ENCODE measurements at places on chromosomes 3 and 15. TPM values are rescaled to one million over a fixed set of nuclear protein-coding genes. Genes with fewer than 3 reads are reported as not detected.

GRCh38 chr15:93422476-93422875, 333.5 kb upstream of the RGMA start:
- no peak overlapping the region for H3K4me3 ChIP-seq
- H3K4me1 ChIP-seq = no peaks in the 10 kb centered on the region
- no peaks in the 10 kb centered on the region for H3K27me3 ChIP-seq
- no peaks in the 10 kb centered on the region for H3K36me3 ChIP-seq
- DNase-seq = no peak

GRCh38 chr3:166783206-166783605, 596.9 kb downstream of the ZBBX start:
- H3K4me3 ChIP-seq = no peak overlapping the region
- no peak for DNase-seq
- H3K27ac ChIP-seq = no peak overlapping the region
- no peaks in the 10 kb centered on the region for H3K27me3 ChIP-seq

GRCh38 chr3:50163572-50164455, 8.7 kb downstream of the SEMA3F start:
- no peak overlapping the region for H3K27ac ChIP-seq
- no peaks in the 10 kb centered on the region for H3K36me3 ChIP-seq
- H3K4me1 ChIP-seq = no peaks in the 10 kb centered on the region
- H3K27me3 ChIP-seq = peaks cover 1% of the 10 kb centered on the region
- H3K4me3 ChIP-seq = no peak overlapping the region

DNA sequence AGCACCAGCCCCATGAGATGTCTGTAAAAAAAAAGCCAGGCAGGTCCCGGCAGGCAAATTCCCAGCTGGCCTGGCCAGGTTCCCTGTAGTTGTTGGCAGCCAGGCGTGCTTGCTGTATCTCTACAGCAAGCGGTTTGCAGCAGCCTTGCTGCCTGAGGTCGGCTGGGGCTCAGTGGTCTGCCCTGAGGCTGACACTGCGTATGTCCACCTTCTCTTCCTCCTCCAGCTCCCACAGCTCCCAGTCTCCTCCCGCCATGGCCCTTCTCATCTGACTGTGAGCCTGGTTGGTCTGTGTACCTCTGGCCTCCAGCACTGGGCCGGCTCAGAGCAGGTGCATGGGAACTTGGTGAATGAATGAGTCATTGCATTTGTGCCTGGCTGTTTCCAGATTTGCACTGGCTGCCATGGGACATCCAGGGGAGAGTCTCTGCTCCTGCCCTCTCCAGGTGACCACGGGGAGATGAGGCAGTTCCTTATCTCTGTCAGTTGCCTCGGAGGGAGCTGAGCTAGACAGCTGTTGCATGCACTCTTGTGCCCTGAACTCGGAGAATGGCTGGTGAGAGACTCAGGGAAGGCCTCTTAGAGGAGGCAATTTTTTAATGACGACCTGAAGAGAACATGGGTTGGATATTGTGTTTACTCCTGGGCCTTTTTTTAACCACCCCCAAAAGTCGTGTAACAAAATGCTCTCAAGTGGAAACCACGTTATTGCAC, 43.0 kb downstream of the SPSB4 start:
- no peak for DNase-seq
- H3K4me3 ChIP-seq = no peak overlapping the region
- peaks cover 4% of the 10 kb centered on the region for H3K27me3 ChIP-seq
- no peaks in the 10 kb centered on the region for H3K36me3 ChIP-seq

- DNase-seq = no peak
- no peaks in the 10 kb centered on the region for H3K36me3 ChIP-seq
- no peaks in the 10 kb centered on the region for H3K4me1 ChIP-seq
- H3K27me3 ChIP-seq = no peaks in the 10 kb centered on the region
Measured at GRCh38 chr15:35288580-35288979, 203.5 kb upstream of the NANOGP8 start.

DNA sequence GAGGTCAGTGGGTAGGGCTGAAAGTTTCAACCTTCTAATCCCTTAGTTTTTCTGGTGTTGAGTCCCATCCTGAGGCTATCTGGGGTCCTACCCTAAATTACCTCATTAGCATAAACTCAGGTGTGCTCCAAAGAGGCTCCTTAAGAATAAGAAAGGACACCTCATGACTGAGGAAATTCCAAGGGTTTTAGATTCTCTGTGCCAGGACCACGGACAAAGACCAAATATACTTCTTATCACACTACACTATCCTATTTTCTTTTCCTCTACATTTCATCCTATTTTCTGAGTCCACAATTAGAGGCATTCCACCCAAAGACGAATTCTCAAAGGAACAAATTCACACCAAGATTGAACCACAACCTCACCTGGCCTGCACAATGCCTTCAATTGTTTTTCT, 9.8 kb upstream of the THSD4 start:
- no peaks in the 10 kb centered on the region for H3K36me3 ChIP-seq
- H3K4me3 ChIP-seq = no peak overlapping the region
- H3K27ac ChIP-seq = no peak overlapping the region

DNA sequence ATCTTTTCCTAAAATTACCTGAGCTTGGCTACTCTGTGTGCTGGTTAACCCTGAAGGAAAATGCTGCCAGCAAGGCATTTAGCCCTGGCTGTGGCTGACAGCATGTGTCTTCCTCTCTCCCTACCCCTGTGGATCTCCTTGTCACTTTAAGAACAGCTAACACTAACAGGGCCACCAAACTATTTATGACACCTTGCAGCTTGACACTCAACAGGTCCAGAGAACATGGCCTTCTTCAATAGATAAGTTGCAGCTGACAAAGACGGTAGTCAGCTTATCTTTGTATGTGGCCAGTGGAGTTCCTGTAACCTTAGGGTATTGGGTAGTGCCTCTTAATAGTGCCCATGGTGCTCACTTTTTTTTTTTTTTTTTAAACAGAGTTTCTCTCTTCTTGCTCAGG, 32.0 kb upstream of the COPB2 start:
- no peak overlapping the region for H3K27ac ChIP-seq
- H3K36me3 ChIP-seq = no peaks in the 10 kb centered on the region
- no peaks in the 10 kb centered on the region for H3K27me3 ChIP-seq
- H3K4me1 ChIP-seq = no peaks in the 10 kb centered on the region
- no peak overlapping the region for H3K4me3 ChIP-seq

GRCh38 chr15:78654272-78654671, 13.3 kb upstream of the CHRNB4 start:
- DNase-seq = no peak
- peaks cover 7% of the 10 kb centered on the region for H3K27me3 ChIP-seq
- H3K4me3 ChIP-seq = no peak overlapping the region

- peaks cover 42% of the 10 kb centered on the region for H3K4me1 ChIP-seq
- no peaks in the 10 kb centered on the region for H3K27me3 ChIP-seq
- DNase-seq = no peak
Measured at GRCh38 chr15:65290228-65290627, 3.5 kb upstream of the PARP16 start.

GRCh38 chr3:18027161-18027939, 284.9 kb upstream of the TBC1D5 start:
- peaks cover 2% of the 10 kb centered on the region for H3K27me3 ChIP-seq
- no peaks in the 10 kb centered on the region for H3K4me1 ChIP-seq
- H3K4me3 ChIP-seq = no peak overlapping the region
- H3K27ac ChIP-seq = no peak overlapping the region

DNA sequence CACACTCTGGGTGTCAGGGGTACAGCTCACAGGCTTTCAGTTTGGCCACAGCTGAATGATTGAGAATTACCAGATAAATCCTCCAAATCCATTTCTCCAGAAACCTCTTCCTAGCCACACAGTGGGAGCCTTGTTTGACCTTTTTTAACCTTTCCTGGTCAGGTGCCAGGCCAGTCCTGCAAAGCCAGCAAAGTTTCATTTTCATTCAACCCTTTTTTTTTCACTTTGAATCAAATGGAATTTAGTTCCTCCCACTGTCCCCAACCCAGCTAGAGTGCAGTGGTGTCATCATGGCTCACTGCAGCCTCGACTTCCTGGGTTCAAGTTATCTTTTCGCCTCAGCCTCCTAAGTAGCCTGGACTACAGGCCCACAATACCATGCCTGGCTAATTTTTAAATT, 67.8 kb downstream of the NSUN3 start:
- H3K36me3 ChIP-seq = peaks cover 14% of the 10 kb centered on the region
- H3K27me3 ChIP-seq = no peaks in the 10 kb centered on the region
- H3K4me3 ChIP-seq = no peak overlapping the region
- no peak for DNase-seq
- no peaks in the 10 kb centered on the region for H3K4me1 ChIP-seq

GRCh38 chr15:66743703-66744536, 41.9 kb downstream of the SMAD6 start:
- no peaks in the 10 kb centered on the region for H3K4me1 ChIP-seq
- no peaks in the 10 kb centered on the region for H3K27me3 ChIP-seq
- no peaks in the 10 kb centered on the region for H3K36me3 ChIP-seq
- no peak overlapping the region for H3K4me3 ChIP-seq
- no peak for DNase-seq

DNA sequence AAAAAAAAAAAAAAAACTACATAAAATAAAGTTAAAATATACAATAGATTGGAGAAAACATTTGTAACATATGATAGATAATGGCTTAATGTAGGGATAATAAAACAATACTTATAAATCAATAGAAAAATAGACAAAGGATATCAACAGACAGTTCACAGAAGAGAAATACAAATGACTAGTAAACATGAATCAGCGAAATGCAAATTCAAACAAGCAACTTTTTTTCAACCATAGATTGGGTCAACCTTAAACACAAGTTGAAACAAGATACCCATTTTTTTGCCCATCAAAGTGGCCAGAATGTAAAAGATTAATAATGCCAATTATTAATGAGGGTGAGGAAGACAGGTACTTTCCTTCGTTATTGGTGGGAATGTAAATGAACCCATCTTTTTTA, 59.9 kb downstream of the ABHD2 start:
- peaks cover 11% of the 10 kb centered on the region for H3K36me3 ChIP-seq
- H3K27ac ChIP-seq = no peak overlapping the region
- DNase-seq = no peak
- H3K27me3 ChIP-seq = no peaks in the 10 kb centered on the region
- peaks cover 18% of the 10 kb centered on the region for H3K4me1 ChIP-seq

DNA sequence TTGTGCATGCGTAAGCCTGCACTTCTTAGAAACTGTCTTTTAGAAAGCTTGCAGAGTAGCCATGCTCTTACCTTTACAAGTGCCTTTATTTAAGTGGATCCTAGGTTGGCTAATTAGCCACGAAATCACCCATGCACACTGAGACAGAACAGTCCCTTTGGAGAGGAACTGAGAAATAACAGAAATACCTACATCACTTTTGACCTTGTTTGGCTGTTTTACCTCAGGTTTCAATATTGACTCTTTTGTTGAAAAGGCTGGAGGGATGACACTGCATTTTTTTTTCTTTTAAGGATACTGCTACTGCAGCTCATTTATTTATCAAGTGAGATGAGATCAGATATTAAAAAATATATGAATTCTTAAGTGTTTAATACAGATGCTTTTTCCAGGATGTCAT, 155.6 kb upstream of the GOLIM4 start:
- peaks cover 16% of the 10 kb centered on the region for H3K4me1 ChIP-seq
- H3K27ac ChIP-seq = no peak overlapping the region

- no peaks in the 10 kb centered on the region for H3K4me1 ChIP-seq
- peaks cover 4% of the 10 kb centered on the region for H3K27me3 ChIP-seq
- no peaks in the 10 kb centered on the region for H3K36me3 ChIP-seq
- DNase-seq = no peak
- H3K27ac ChIP-seq = no peak overlapping the region
Measured at GRCh38 chr3:141212101-141212500, 19.5 kb upstream of the PXYLP1 start.

DNA sequence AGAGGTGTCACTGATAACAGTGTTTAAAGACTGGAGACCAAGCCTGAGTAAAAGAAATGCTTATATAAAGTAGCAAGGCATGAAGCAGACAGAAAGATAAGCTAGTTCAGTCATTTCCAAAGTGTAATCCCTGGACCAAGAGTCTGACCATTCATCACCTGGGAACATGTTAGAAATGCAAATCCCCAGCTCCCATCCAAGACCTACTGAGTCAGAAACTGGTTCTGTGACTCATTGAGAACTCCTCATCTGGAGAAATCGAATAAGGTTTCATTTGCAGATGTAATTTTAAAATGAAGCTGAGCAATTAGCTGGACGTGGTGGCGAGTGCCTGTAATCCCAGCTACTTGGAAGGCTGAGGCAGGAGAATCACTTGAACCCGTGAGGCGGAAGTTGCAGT, 473.9 kb upstream of the UBE2E2 start:
- no peak for DNase-seq
- H3K4me3 ChIP-seq = no peak overlapping the region
- H3K27me3 ChIP-seq = no peaks in the 10 kb centered on the region

- DNase-seq = no peak
- no peak overlapping the region for H3K27ac ChIP-seq
- H3K36me3 ChIP-seq = no peaks in the 10 kb centered on the region
Measured at GRCh38 chr3:72494626-72495025, 353.6 kb downstream of the SHQ1 start.

DNA sequence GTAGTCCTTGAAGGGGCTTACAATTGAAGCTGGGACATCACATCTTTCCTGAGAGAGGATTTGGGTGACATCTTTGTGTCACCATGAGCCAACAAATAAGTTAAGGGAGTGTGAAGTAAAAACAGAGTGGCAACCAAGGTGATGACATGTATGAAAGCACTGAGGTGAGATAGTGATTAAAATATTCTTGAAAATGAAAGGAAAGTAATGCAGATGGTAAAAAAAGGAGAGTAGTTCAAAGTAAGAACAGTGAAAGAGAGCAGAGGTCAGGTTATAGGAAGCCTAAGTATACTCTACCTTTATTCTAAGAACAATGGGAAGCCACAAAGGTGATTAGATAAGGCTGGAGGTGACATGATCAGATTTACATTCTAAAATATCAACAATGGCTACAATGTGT, 486.1 kb downstream of the DIPK2A start:
- no peaks in the 10 kb centered on the region for H3K27me3 ChIP-seq
- H3K27ac ChIP-seq = no peak overlapping the region
- no peak for DNase-seq

DNA sequence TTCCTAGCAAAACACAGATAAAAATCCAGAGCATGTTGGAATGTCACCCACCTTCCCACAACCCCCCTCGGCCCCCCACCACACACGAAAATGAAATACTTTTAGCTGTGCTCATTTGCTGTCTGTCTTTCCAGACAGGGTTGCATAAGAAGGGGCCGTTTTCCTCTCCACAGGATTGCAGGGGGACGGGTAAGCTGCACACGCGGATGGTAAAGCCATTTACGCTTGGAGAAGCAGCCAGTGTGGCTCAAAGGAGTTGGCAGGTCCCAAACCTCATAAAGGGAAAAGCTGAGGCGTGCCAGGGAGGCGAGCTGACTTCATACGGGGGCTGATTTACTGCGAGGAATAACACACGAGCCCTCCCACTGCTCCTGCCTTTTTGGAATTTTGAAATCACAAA, 47.4 kb upstream of the ITGA11 start:
- peaks cover 29% of the 10 kb centered on the region for H3K27me3 ChIP-seq
- no peaks in the 10 kb centered on the region for H3K36me3 ChIP-seq
- no peak for DNase-seq
- H3K27ac ChIP-seq = no peak overlapping the region
- no peaks in the 10 kb centered on the region for H3K4me1 ChIP-seq

GRCh38 chr3:195466251-195466650, 23.4 kb upstream of the ACAP2 start:
- no peak for DNase-seq
- H3K27ac ChIP-seq = no peak overlapping the region
- no peak overlapping the region for H3K4me3 ChIP-seq
- peaks cover 12% of the 10 kb centered on the region for H3K36me3 ChIP-seq

GRCh38 chr3:14980689-14981088, 33.3 kb downstream of the NR2C2 start:
- peaks cover 3% of the 10 kb centered on the region for H3K4me1 ChIP-seq
- no peaks in the 10 kb centered on the region for H3K27me3 ChIP-seq
- no peak overlapping the region for H3K4me3 ChIP-seq
- no peak overlapping the region for H3K27ac ChIP-seq

The CRYGS gene
- total RNA-seq = 4.6 TPM

The MINAR1 gene
- 0.57 TPM for total RNA-seq

The LEKR1 gene
- 0.81 TPM for total RNA-seq

The CCDC39 gene
- not detected for total RNA-seq

The WDR48 gene
- total RNA-seq = 19.7 TPM

The MKRN2OS gene
- total RNA-seq = not detected

The GNAT1 gene
- not detected for total RNA-seq

The C2CD4A gene
- total RNA-seq = not detected

The AP3B2 gene
- not detected for total RNA-seq

Data from activated CD8-positive, alpha-beta T cell treated with anti-CD3 and anti-CD28 coated beads, Interleukin-2, amount 10 ng/mL, durations not matched to agents 7 days and 5 days (primary cell).